ENCODE measurements at places on chromosomes 3 and 15. TPM values are rescaled to one million over a fixed set of nuclear protein-coding genes. Genes with fewer than 3 reads are reported as not detected.

GRCh38 chr15:60471314-60471713, 7.6 kb downstream of the ICE2 start:
- no peak for DNase-seq

- peak; percentile 30 for DNase-seq
Measured at GRCh38 chr15:81000144-81000623, 539 bp upstream of the TLNRD1 start.

DNA sequence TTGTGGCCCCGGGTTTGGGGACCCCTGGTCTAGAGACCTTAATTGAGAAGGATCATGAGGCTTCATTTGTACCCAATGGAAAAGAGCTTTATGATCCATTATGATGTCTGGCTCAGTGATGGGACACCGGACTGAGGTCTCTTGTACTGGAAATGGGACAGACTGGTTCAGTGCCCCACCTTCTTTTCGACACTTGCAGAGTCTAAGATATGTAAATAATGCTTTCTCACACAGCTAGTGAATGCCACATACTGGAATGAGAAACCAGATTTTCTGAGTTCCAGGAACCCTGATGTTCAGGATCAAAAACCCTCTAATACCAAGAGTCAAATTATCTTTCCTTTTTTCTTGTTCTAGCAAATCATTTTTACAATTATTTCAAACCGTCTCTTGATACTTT, 116.3 kb upstream of the ARPP21 start:
- DNase-seq, result no peak

GRCh38 chr15:95825671-95826411, 504.7 kb upstream of the NR2F2 start:
- no peak for DNase-seq

DNA sequence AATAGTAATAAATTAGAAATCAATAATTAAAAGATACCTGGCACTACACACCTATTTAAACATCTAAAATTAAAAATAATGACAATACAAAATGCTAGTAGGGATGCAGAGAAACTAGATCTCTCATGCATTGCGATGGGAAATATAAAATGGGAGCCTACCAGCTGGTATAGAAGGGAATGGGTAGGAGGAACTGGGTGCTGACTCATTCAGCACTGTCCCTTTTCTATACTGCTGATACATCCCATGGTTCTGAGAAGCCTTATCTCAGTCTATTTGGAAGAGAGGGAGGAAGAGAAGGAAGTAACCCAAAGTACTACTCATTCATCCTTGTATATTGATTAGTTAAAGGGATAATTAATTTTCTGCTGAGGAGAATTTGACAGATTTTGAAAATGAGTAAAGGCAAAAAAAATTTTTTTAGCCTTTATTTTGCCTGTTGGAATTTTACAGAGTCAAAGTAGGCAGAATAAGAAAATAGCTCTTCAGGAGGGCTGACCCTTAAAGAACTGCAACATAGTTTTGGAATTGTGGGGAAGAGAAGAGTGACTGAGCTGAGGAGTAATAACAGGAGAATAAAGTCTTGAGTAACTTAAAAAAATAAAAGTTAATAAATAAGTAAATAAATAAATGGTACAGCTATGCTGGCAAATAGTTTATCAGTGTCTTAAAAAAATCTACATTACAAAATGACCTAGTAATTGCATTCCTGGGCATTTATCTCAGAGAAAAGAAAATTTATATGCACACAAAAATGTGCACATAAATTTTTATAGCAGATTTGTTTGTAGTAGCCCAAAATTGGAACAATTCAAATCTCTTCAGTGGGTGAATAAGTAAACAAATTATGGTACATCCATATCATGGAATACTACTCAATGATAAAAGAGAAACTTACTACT, 15.3 kb upstream of the BHLHE40 start:
- no peak for DNase-seq

GRCh38 chr15:50134524-50135024, 15.5 kb upstream of the ATP8B4 start:
- DNase-seq, result peak; percentile 95

- no peak for DNase-seq
Measured at GRCh38 chr3:135137296-135137695, 342.2 kb downstream of the EPHB1 start.

DNA sequence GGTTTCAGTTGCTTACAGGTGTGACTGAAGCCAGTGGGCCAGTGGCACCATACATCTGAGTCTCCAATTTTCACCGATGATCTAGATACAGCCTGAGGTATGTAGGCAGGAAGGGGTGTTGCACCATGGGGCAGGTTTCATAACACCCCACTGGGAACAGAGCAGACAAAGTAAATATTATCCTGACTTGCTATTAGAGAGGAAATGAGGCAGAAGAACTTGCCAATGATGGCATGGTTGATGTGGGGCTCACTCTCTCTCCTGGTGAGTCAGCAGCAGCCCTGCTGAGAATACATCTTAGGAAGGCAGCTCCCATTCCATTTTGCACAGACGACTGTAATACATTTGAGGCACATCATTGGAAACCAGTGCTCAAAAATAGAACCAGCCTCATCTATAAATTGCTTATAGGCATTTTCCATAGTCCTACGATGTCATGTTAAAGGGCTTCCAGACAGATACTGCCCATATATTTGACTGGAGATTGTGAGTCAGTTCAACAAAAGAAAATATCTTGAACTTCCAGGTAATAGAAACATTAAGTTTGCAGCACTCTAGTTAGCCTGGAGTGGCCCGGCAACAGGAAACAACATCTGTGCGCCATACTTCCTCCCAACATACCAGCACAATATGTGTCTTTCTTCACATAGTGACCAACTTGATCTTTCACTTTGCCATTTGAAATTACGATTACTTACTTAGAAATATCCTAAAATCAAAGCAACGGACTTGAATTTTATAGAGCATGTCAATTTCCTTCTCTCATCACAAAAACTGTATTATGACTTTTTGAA, 175.5 kb downstream of the NECTIN3 start:
- DNase-seq, result peak; percentile 86

GRCh38 chr3:128697341-128697740, 28.6 kb upstream of the RAB7A start:
- DNase-seq, result no peak

- DNase-seq, result no peak
Measured at GRCh38 chr3:193314161-193314560, 64.4 kb downstream of the ATP13A5 start.

DNA sequence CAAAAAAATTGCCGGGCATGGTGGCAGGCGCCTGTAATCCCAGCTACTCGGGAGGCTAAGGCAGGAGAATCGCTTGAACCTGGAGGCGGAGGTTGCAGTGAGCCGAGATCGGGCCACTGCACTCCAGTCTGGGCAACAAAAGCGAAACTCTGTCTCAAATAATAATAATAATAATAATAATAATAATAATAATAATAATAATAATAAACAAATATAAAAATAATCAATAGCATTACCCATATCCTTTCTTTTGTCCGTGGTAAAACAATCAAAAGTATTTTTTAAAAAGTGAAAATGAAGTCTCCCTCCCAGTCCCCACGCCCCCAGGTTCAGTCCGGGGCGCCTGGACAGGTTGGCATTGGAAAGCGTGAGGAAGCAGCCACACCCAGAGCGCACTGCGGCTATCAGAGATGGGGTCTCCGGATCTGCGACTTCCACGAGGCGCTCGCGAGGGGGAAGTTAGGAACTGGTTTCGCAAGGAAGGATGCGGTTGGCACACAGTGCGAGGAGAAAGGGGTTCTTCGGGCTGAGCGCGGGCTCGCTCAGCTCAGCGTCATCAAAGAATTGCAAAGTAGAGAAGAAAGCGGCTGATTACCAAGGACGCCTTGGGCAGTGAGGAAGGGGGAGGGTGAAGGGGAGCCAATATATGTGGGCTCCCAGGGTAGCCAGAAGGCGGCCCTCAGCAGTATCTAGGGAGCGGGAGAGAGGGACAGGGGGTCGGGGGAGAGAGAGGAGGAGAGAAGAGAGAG, 69.5 kb upstream of the EPHB3 start:
- no peak for DNase-seq

- no peak for DNase-seq
Measured at GRCh38 chr3:13583251-13584180, 34.6 kb downstream of the FBLN2 start.

DNA sequence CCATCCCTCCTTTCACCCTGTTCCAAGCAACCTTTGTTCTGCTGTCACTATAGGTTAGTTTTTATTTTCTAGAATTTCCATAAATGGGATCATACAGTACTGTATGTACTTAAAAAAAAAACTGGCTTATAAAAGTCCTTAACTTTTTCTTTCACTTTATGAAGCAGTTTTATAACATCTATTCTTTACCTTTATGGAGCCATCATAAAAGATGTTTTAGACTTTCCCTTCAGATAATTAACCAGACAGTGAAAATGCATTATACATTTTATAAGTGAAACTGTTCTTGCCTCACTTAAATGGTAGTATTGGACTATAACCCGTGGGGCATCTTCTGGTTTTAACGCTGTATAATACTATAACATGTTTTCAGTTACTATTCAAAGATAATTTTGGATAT, 26.2 kb downstream of the PLS1 start:
- no peak for DNase-seq

DNA sequence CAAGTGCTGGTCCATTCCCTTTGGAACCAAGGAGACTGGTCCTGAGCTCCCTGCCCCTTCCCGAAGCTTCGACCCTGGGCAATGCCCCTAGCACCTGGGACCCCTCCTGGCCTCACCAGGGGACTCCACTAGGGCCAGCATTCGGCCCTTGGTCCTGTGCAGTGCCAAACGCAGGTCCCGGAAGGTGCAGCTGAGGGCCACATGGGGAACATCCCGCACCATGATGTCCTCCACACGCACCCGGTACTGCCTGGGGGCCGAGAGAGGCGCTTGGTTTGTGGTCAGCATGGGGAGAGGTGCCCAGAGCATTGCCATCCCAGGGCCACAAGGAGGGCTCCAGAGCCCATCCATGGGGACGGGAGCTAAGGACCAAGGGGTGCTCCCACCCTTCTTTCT, 7.9 kb downstream of the CLCN2 start:
- DNase-seq, result no peak

- no peak for DNase-seq
Measured at GRCh38 chr3:18672561-18672960, 247.4 kb upstream of the SATB1 start.

DNA sequence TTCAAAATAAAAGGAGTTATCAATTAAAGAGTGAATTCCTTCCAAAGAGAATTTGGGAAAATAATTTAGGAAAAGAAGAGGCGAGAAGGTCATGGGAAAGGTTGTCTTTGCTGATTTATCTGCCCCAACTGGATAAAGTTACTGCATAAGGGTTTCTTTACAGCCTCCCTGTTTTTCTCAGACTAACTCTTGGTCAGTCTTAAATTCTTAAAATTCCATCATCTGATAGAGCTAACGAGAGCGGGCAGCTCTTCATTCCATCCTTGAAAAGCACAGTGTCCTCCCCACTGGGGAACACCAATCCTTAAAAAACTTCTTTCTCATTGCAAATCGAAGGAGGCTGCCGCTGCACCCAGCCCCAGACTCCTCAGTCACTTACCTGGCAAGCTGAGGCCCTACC, 107.2 kb downstream of the PGPEP1L start:
- peak; percentile 86 for DNase-seq

GRCh38 chr3:52394751-52395502, 50.0 kb downstream of the SEMA3G start:
- no peak for DNase-seq

DNA sequence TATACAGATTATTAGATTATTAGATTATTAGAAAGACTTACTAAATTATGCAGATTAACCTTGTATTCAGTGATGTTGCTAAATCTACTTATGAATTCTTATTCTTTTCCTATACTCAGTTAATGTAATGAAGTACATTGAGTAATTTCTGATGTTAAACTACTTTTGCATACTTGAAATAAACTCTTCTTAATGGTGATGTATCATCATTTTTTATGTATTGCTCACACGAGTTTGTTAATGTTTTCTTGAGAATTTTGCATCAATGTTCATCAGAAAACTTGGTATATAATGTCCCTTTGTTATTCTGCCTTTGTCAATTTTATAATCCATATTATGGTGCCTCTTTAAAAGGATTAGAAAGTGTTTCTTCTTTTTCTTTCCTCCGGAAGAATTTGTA, 163.2 kb upstream of the COL8A1 start:
- DNase-seq, result no peak

- no peak for DNase-seq
Measured at GRCh38 chr3:36762918-36763849, 1.2 kb downstream of the DCLK3 start.

DNA sequence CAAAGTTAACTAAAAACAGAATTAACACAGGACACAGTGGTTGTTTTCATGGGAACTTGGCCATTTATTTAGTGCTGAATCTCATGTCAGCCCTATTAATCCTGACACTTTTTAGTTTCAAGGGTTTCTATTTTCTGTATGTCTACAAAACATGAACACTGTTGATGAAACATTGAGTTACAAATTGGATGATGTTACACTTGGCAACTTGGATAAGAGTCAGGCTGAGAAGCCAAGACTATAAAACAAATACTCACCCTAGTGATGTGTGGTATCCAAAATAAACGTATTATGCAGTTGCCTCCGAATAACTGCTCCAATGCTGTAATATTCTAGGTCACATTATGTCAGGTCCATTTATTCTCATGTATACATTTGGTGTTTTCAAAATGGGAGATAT, 349.6 kb downstream of the ZIC1 start:
- peak; percentile 47 for DNase-seq

DNA sequence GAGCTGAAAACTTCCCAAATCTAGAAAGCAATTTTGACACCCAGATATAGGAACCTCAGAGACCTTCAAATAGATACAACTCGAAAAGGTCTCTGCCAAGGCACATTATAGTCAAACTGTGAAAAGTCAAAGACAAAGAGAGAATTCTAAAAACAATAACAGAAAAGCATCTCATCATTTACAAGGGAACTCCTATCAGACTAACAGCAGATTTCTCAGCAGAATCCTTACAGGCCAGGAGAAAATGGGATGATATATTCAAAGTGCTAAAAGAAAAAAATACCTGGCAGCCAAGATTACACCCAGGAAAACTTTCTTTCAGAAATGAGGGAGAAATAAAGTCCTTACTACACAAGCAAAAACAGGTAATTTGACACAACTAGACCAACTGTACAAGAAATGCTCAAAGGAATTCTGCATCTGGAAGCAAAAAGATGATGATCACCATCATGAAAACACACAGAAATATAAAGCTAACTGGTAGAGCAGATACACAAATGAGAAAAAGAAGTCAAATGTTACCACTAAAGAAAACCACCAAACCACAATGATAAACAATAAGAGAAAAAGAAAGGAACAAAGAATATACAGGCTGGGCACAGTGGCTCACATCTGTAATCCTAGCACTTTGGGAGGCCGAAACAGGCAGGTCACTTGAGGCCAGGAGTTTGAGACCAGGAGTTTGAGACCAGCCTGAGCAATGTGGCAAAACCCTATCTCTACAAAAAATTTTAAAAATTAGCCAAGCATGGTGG, 50.4 kb downstream of the ADAM10 start:
- peak; percentile 27 for DNase-seq

- no peak for DNase-seq
Measured at GRCh38 chr3:175349168-175349567, 490.0 kb downstream of the NAALADL2 start.

The SKIL gene
- 53.2 TPM for total RNA-seq

The FHIT gene
- 2.1 TPM for total RNA-seq

The NR1I2 gene
- total RNA-seq, result under 0.01 TPM

The APOD gene
- total RNA-seq, result 2.1 TPM

The PLA2G4E gene
- not detected for total RNA-seq

The SPTBN5 gene
- 0.26 TPM for total RNA-seq

The SYNPR gene
- total RNA-seq, result not detected

The GOLGA8M gene
- 0.26 TPM for total RNA-seq

All from fibroblast of lung (primary cell).